Naive thymus-derived CD8-positive, alpha-beta T cell (primary cell): ENCODE measurements at places on chromosomes 2 and 18. TPM values are rescaled to one million over a fixed set of nuclear protein-coding genes. Genes with fewer than 3 reads are reported as not detected.

DNA sequence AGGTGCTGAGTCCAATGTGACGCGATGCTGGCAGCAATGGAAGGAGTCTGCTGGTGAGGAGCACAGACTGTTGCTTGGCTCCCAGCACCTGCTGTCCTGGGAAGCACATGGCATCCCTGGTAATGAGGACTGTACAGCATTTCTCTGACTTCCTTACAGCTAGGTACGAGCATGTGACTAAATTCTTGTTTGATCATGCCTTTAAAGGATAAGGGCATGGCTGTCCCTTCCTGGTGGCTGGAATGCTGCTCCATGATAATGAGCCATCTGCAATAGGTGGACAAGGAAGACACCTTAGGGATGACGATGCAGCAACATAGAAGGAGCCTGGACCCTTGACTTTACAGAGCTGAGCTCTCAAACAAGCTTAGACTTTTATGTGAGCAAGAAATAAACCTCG, 278.0 kb upstream of the SPRED2 start:
- DNase-seq = no peak
- no peak overlapping the region for H3K27ac ChIP-seq
- H3K4me1 ChIP-seq = no peaks in the 10 kb centered on the region
- no peaks in the 10 kb centered on the region for H3K36me3 ChIP-seq

DNA sequence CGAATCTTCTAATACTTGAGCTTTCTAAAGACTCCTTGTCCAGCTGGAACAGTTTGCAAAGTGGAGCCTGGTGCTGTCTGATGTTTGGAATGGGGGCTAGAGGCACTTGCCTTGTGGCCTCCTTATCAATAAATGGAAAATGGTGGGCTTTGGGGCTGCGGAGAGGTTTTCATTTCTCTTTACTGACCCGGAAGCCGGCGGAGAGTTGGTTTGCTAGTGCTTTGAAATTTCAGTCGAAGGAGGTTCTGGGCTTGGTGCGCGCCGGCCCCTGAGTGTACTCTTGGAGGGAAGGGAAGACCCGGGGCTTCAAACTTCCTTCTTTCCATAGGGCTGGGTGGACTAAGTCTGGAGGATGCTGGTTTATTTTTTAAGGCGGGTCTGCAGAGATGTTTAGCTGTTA, 714 bp downstream of the RPIA start:
- H3K4me3 ChIP-seq = peak overlapping the region; percentile 96
- H3K36me3 ChIP-seq = peaks cover 7% of the 10 kb centered on the region
- H3K4me1 ChIP-seq = peaks cover 40% of the 10 kb centered on the region
- H3K27me3 ChIP-seq = no peaks in the 10 kb centered on the region
- H3K27ac ChIP-seq = peak overlapping the region; percentile 97

DNA sequence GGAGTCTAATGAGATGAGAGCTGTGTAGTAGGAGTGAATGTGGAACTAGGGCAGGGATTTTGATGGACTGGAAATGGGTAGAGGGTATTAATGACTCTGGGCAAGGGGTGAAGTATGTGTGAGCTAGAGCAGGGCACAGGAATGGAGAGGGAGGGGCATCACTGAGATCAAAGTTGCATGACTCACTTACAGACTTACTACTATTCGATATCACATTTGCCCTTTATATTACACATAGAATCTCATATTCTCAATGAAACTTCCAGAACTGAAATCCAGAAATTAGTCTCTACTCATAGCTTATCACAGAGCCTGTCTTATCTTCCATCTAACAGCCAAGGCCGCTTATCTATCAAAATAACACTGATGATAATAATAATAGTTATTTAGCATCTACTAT, 20.0 kb upstream of the ITGB6 start:
- no peak for DNase-seq
- no peaks in the 10 kb centered on the region for H3K36me3 ChIP-seq
- no peak overlapping the region for H3K4me3 ChIP-seq
- peaks cover 7% of the 10 kb centered on the region for H3K27me3 ChIP-seq
- H3K27ac ChIP-seq = no peak overlapping the region
- peaks cover 2% of the 10 kb centered on the region for H3K4me1 ChIP-seq

DNA sequence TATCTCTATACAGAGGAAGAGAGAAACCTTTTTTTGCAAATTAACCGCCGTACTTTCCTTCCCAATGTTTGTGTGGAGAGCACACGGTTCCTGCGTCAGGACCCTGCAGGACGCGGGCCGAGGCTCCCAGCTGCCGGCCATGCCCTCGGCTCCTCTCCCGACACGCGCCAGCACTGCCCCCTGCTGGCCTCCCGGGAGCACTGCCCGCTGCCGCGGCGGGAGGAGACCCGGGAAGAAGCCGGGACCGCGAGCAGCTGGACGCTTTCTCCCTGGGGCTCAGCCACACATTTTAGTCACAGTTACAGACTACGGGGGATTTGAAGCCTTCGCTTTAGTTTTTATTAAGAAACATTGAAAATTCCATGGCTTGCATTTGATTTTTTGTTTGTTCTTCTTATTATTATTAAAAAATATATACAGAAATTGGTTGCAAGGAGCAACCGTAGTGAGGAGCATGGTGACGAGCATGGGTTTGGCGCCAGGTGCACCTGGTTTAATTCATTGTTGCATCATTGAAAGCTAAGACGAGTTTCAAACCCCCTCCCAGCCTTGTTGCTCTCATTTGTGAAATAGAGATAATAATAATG, 401.2 kb downstream of the GALR1 start:
- no peak overlapping the region for H3K27ac ChIP-seq
- H3K4me1 ChIP-seq = no peaks in the 10 kb centered on the region
- peak; percentile 8 for DNase-seq
- H3K36me3 ChIP-seq = no peaks in the 10 kb centered on the region
- no peak overlapping the region for H3K4me3 ChIP-seq

DNA sequence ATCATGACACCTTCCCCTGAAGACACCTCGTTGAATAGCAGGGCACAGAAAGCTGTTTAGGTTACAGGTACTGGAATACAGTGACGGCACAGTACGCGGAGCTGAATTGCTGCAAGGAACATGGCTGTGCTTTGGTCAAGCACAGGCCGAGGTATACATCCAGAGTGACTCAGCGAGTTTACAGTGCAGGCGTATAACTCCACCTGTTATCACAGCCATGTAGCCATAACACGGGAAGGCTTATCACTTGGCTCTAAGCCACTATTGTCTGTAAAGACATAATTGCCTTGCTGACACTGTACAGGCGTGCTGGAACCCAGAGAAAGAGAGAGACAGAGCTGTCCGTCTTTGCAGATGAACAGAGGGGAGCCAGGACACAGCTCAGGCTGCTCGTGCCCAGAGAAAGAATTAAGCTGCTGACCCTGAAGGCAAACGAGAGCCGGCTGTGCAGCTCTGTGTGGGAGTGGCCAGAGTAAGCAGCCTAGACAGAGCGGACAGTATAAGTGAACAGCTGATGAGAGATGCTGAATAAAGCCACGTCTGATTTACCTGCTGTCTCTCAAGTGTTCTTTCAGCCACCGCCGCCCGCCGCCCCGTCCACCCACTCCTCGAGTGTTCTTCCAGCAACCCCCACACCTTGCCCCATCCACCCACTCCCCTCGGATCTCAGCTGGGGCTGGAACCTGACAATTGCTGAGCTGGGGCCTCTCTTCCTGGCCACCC, 87.3 kb upstream of the PPP1CB start:
- no peak overlapping the region for H3K4me3 ChIP-seq
- no peak for DNase-seq
- H3K36me3 ChIP-seq = no peaks in the 10 kb centered on the region
- no peaks in the 10 kb centered on the region for H3K4me1 ChIP-seq
- H3K27ac ChIP-seq = no peak overlapping the region

DNA sequence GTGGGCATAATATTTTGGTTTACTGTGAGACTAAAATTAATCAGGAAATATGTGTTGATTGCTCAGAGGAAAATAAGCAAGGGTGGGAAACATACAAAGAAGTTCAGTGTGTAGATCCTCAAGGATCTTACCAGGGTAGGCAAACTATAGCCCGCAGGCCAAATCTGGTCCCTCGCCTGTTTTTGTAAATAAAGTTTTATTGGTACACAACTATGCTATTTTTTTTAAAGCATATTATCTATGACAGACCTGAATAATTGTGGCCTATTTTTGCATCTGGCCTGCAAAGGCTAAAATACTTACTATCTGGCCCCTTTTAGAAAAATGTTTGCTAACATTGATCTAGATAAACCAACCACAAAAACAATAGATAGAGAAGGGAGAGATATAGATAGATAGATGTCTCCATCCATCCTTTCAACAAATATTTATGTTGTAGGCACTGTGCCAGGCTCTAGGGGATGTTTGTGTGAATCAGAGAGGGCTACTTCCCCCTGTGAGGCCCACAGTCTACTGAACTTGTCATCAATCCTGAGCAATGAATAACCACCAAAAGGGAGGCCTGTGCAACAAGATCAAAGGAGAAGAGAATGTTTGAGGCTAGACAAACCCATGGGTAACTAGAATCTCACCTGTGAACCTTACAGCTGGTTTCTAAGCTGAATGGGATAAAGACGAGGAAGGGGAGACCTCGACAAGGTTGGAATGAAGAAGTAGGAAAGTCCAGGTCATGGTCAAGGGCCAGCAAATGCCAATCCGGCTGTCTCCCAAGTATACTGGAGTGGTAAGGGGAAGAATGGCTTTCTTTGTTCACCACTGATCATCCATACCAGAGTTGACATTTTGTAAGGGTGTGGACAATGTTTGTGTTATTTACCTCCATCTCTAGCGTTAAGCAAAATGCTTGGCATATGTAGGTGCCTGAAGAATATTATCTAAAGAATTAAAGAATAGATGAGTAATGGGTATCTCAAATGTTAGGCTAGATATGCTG, 23.6 kb downstream of the ALPK2 start:
- H3K27ac ChIP-seq = peak overlapping the region; percentile 55
- peak; percentile 29 for DNase-seq
- no peaks in the 10 kb centered on the region for H3K27me3 ChIP-seq
- no peaks in the 10 kb centered on the region for H3K36me3 ChIP-seq
- H3K4me3 ChIP-seq = peak overlapping the region; percentile 38

DNA sequence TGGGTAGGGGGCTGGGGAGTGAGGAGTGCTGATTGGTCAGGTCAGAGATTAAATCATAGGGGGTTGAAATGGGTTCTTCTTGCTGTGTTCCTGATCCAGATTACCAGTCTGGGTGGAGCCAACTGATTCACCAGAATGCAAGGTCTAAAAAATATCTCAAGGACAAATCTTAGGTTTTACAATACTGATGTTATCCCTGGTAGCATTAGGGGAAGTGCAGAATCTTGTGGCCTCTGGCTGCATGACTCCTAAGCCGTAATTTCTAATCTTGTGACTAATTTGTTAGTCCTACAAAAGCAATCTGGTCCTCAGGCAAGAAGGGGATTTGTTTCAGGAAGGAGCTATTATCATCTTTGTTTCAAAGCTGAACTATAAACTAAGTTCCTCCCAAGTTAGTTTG, 289.2 kb upstream of the KYNU start:
- no peak overlapping the region for H3K27ac ChIP-seq
- no peak overlapping the region for H3K4me3 ChIP-seq
- no peaks in the 10 kb centered on the region for H3K27me3 ChIP-seq
- H3K4me1 ChIP-seq = no peaks in the 10 kb centered on the region
- H3K36me3 ChIP-seq = no peaks in the 10 kb centered on the region
- no peak for DNase-seq

GRCh38 chr2:197237291-197238042, 73.1 kb downstream of the ANKRD44 start:
- no peaks in the 10 kb centered on the region for H3K27me3 ChIP-seq
- H3K4me3 ChIP-seq = peak overlapping the region; percentile 80
- no peak for DNase-seq
- H3K27ac ChIP-seq = peak overlapping the region; percentile 92

- no peak overlapping the region for H3K27ac ChIP-seq
- DNase-seq = no peak
- H3K4me3 ChIP-seq = no peak overlapping the region
- no peaks in the 10 kb centered on the region for H3K27me3 ChIP-seq
- peaks cover 1% of the 10 kb centered on the region for H3K36me3 ChIP-seq
Measured at GRCh38 chr18:76387608-76388007, 107.4 kb downstream of the ZNF516 start.

- peaks cover 10% of the 10 kb centered on the region for H3K4me1 ChIP-seq
Measured at GRCh38 chr2:8672940-8673339, 8.9 kb upstream of the ID2 start.

GRCh38 chr18:27447451-27447881, 262.4 kb upstream of the CHST9 start:
- H3K36me3 ChIP-seq = no peaks in the 10 kb centered on the region
- H3K27me3 ChIP-seq = no peaks in the 10 kb centered on the region
- no peak overlapping the region for H3K4me3 ChIP-seq
- DNase-seq = no peak
- no peak overlapping the region for H3K27ac ChIP-seq

GRCh38 chr2:241615041-241615440, 21.9 kb downstream of the THAP4 start:
- no peak overlapping the region for H3K27ac ChIP-seq
- H3K4me3 ChIP-seq = peak overlapping the region; percentile 65
- no peak for DNase-seq
- H3K4me1 ChIP-seq = peaks cover 36% of the 10 kb centered on the region
- no peaks in the 10 kb centered on the region for H3K27me3 ChIP-seq

DNA sequence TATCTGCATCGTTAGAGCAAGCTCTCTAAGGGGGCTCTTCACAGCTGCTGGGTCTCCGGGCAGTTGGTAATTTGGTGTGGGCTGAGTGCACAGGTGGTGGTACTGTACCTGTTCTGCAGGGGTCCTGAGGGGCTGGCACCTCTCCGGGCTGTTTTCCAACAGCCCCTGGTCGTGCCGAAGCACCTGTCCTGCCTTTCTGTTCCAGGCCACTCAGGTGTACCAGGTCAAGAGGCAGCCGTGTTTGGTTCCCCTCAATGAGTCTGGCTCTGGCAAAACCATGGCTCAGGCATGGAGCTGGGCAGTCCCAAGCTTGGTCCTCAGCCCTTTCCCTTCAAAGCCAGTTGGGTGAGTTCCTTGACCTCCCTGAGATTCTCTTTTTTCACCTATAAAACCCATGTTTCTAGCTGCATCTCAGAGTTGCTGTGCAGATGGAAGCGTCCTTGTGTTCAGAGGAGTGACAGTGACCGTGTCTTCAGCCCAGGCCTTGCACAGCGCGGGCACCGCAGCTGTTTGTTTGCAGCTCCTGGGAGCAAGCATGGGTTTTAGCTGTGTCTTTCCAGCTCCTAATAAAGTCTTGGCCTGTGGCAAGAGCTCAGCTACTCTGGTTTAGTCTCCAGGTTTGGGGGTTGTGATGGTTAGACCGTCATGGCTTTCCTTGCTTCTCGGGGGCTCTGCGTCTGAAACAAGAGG, 110.9 kb downstream of the GLI2 start:
- H3K27ac ChIP-seq = no peak overlapping the region
- no peak for DNase-seq

DNA sequence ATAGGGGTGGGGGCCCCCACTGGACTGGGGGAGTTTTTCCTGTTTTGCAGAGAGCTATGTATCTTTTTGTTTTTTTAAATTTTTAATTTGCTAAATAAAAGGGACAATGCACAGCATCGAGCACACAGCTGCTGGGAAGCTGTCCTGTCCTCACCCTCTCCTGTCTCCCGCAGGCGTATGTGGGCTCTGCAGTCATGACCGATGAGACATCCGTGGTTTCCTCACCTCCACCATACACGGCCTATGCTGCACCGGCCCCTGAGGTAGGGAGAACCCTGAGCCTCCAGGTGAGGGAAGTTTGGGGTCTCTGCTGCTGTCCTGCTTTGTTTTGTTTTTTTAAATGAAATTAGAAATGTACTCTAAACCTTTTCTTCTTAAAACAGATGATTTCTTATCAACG, 27.6 kb downstream of the PLEKHB2 start:
- no peak for DNase-seq
- no peak overlapping the region for H3K4me3 ChIP-seq
- H3K27ac ChIP-seq = peak overlapping the region; percentile 62
- H3K4me1 ChIP-seq = peaks cover 12% of the 10 kb centered on the region

Gene POTEI
- not detected for total RNA-seq

Gene L3MBTL4
- total RNA-seq = 0.85 TPM

Gene CYTIP
- 341 TPM for total RNA-seq

Gene SPAG16
- 8.3 TPM for total RNA-seq

Gene RAPH1
- total RNA-seq = 1.7 TPM

Gene SP5
- total RNA-seq = not detected
